NCI-H2171 treated with DMSO at 0.1 percent for 48 hours (cell line): ENCODE measurements at places on chromosomes 13 and 19.

DNA sequence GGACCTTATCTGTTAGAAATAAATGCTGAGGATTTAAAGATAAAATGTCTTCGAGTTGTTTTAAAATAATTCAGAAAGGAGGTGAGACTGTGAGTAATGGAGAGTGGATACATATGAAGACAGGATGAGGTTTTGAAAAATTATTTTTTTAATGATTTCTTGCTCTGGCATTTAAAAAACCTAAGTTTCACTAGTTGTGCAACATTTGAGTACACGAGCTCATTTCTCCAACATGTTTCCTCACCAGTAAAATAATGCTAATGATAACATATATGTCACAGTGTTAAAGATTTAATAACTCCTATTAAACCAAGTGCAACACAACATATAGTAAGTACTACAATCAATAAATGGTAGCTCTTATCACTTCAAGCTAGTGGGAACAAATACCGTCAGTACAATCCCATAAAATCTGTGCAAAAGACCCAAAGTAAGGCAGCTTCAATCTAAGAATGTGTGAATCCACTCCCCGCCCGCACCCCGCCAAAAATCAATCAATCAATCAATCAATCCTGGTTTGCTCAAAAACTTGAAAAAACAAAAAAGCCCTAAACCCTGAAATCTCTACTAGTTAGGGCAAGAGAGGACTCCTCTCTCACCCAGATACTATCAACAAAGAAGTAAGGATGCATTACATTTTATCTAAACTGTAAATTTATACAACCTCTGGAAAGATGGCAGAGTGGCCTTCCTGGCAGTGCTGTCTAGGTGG lies 1.3 kb downstream of the ALG5 start:
- DNase-seq = no peak

- no peak for DNase-seq
Measured at GRCh38 chr13:109595471-109595870, 190.9 kb downstream of the IRS2 start.

DNA sequence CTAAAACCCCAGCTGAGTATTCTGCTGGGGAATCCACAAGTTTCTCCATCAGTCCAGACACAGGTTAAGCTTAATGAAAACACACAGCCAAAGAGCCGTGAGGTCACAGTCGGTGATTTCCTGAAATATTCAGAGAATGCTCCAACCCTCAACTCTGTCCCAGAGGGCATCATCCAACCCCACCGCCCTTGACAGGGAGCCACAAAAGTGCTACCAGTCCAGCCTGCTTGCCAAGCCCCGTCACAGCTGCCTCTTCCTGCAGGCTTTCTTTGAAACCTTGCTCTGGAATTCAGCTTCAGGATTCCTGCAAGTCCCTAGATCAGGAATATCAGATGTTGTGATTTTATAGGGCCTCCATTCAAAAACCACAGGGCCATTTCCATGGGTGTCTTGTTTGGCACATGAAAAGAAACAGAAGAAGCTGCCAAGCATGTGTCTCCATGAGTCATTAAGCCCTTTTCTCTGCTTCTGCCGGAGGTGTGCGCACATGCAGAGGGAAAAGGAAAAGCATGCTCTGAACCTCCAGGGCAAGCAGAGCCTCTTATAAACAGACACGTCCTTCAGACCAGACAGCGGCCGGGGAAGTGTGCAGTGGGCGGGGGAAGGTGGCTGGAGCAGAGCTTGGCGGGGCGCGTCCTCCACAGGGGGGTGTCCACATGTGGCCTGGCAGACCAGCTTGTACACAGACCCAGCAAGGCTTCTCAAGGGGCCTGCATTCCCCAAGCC lies 164.7 kb downstream of the KATNAL1 start:
- DNase-seq = no peak

DNA sequence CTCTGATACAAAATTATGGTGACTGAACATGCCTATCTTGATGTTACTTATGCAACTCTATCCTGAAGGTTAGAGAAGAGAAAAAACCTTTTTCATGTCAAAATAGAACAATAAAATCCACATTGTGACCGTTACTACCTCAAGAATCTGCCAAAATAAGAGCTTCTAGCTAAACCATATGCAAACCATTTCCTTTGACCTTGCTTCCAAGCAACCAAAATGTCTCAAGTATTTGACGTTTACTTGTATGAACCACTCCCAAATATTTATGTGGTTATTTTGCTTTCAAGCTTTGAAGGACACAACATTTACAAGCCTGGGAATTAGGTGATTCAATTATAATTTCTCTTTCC lies 13.9 kb downstream of the FOXO1 start:
- DNase-seq = no peak

- DNase-seq = peak; percentile 69
Measured at GRCh38 chr19:4503132-4503824, 15.0 kb downstream of the PLIN4 start.

DNA sequence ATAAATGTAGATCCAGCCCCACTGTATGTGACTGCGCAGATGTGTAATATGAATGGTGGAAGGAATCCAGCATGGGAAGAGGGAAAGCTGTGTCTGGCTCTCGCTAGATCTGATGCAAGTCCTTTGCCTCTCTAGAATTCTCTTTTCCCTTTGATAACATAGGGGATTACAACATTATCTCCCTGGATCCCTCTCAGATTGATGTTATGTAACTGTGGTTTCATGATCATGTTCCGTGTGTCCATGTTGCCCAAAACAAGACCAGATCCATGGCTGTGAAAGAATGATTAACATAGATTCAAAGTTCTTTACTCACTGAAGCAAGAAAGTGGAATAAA lies 184.0 kb upstream of the UBL3 start:
- no peak for DNase-seq

GRCh38 chr19:4580961-4581665 lies 21.6 kb upstream of the SEMA6B start:
- DNase-seq = peak; percentile 33

DNA sequence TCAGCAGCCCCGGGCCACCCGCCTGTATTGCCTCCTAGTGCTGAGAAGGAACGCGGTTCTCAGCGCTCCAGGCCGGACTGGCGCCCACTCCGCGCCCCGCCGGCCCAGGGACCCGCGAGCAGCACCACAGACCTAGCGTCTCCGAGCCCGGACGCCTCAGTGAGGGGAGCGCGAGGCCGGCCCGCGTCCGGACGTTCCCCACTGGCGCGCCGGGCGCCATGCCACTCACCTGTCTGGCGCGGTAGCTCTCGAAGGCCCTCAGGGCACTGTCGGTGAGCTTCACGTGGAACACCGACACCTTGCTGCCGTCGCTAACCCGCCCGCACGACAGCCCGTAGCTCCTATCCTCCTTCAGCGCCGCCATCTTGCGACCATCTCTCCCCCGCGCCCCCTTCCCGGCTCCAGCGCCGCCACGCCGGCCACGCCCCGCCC lies at the start of gene ELL:
TSS of gene ELL (minus strand) at position 379 of the 432 bp plus-strand sequence. CDS start at position 364, 15 bp downstream.
- DNase-seq = no peak

DNA sequence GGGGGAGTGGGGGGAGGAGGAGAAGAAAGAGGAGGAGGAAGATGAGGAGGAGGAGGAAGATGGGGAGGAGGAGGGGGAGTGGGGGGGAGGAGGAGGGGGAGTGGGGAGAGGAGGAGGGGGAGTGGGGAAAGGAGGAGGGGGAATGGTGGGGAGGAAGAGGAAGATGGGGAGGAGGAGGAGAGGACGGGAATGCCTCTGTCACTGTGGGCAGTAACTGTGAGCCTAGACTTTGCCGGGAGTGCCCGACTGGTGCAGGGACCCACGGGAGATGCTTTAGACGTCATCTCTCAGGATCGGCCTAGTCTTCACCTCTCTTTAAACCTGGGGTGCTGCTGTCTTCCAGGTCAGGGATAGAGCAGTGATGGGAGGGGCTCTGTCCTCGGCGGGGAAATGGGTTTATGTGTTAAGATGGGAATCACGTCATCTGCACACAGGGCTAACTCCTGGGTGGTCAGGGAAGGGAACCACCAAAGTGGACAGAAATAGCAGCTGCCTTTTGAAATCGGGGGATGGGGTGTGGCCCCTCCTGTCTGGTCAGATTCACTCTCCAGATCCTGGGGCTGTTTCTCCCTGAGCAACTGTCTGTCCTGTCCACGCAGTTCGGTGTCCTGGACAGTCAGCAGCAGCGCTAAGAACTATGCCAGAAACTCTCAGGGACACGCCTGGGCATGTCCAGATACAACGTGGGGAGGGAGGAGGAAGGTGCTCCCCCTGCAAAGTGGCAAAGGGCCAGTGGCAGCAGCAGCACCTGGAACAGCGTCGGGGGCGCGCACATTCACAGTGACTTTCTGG lies 26.9 kb downstream of the GAS6 start:
- peak; percentile 76 for DNase-seq

DNA sequence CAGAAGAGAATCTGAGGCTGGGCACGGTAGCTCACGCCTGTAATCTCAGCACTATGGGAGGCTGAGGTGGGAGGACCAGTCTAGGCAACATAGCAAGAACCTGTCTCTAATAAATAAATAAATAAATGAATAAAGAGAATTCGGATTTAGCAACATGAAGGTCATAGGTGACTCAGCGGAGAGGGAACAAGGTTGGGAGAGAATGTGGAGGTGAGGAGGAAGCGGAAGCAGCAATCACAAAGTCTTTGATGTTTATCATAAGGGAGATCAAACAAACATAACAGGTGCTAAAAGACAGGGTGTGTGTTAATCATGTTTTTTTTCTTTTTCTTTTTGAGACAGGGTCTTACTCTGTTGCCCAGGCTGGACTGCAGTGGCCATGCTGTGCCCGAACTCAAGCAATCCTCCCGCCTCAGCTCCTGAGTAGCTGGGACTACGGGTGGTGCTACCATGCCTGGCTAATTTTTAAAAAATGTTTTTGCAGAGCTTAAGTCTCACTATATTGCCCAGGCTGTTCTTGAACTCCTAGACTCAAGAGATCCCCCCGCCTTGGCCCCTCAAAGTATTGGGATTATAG lies 16.3 kb downstream of the PBX4 start:
- DNase-seq = no peak

GRCh38 chr13:93298713-93299112 lies 72.1 kb downstream of the GPC6 start:
- no peak for DNase-seq

DNA sequence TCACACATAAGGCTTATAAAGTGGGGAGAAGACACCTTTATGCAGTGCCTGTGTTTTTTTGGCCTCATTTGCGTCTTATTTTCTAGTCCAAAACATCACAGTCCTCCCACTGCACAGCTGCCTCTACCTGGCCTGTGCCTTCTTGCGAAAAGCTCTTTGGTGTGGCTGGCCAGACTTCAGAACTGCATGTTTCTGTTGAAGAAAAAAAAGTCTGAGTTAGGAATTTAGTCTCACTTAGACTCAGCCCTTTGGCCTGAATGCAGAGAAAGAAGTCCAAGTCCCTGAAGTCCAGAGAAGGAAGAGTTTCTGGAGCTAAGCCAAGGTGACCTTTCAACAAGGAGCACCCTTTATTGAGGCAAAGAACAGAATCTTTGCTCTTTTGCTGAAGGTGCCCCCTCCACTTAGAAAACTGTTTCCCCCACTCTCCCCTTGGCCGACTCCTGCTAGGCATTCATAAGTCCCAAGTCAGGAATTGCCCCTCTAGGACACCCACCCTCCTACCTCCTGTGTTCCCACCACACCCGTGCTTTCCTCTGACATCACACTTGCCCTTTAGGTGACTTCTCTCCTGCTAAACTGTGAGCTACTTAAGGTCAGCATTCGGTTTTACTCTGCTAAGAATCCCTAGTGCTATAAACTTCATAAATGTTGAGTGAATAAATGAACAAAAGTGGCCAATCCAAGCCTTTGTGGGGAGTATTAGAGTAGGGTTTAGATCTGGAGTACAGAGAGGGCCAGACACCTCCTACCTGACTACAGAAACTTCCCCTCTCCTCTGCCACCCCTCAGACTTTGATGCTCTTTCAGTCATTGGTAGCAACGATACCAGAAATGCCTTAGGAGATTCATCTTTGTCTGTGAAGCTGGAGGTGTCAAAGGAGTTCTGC lies 226.8 kb downstream of the LACC1 start:
- no peak for DNase-seq

GRCh38 chr13:47859165-47859564 lies 141.9 kb downstream of the SUCLA2 start:
- DNase-seq = no peak

GRCh38 chr13:69324090-69324886 lies 783.3 kb upstream of the ATXN8OS start:
- peak; percentile 73 for DNase-seq

DNA sequence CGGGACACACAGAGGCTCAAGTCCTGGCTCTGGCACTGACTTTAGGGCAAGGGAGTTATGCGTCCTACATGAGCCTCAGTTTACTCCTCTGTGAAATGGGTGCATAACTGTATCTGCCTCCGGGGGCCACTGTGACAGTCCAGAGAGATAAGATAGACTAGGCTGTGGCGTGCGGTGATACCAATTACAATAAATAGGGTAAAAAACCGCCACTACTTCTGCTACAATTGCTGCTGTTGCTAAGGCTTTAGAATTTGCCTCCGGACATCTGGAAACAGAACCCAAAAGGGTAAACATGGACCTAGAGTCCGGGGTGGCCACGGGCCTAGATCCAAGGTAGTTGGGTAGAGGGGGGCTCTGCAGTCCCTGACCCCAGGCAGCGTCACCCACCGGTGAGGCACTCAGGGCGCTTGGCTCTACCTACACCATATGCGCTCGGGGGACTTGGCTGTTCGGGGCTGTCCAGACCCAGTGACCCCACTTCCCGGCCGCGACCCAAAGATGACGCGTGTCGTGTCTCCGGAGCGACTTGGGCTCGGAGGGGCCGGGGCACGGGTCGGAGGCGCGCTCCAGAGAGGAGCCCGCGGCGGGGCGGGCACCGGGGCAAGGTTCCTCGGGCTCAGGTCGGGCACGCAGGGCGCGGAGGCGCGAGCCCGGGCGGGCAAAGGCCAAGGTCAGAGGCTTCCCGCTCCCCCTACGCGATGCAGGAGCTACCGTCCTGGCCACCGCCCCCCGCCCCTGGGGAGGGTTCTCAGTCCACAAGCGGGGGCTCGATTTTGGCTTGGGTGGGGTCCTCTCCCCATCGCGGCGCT lies 1.1 kb downstream of the INSR start:
- DNase-seq = no peak

DNA sequence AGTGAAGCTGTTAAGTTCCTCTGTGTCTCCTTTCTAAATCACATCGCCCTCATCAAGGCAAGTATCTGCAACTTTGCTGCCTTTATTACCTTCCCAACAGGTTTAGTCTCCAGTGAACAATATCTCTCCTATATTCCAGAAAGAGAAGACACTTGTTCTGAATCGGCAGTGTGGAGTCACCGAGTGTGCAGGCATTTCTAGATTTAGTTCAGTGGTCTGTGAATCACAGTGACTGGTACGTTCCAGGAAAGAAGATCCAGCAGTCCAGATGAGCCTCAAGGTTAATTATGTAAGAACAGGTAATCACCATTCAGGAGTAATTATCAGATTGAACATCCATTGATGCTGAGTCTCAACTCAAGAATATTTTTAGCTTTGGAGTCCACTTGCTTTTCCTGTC lies 497.0 kb downstream of the FOXO1 start:
- DNase-seq = no peak

GRCh38 chr19:46954993-46955812 lies 64.4 kb upstream of the NPAS1 start:
- no peak for DNase-seq
